ENCODE measurements at places on chromosomes 4 and X. TPM values are rescaled to one million over a fixed set of nuclear protein-coding genes. Genes with fewer than 3 reads are reported as not detected.
A peak's percentile ranks its signal among the peaks of the same experiment; 100 is the strongest.

DIAPH2 gene
- 14.4 TPM for total RNA-seq

GCNA gene
- 4.3 TPM for total RNA-seq

- peak overlapping the region; percentile 71 for H3K27ac ChIP-seq
- peaks cover 48% of the 10 kb centered on the region for H3K27me3 ChIP-seq
- no peak overlapping the region for H3K4me3 ChIP-seq
- H3K4me1 ChIP-seq: peaks cover 8% of the 10 kb centered on the region
Observed at GRCh38 chr4:574346-575161, 1.5 kb downstream of the TMEM271 start.

GRCh38 chrX:44974451-44974850 lies 101.5 kb downstream of the KDM6A start:
- no peak overlapping the region for H3K27ac ChIP-seq
- H3K4me1 ChIP-seq: peaks cover 8% of the 10 kb centered on the region
- no peaks in the 10 kb centered on the region for H3K27me3 ChIP-seq
- peaks cover 52% of the 10 kb centered on the region for H3K36me3 ChIP-seq
- no peak for DNase-seq

GRCh38 chrX:72126048-72126415 lies 5.7 kb downstream of the RTL5 start:
- DNase-seq: no peak
- H3K27me3 ChIP-seq: peaks cover 52% of the 10 kb centered on the region
- no peak overlapping the region for H3K27ac ChIP-seq

DNA sequence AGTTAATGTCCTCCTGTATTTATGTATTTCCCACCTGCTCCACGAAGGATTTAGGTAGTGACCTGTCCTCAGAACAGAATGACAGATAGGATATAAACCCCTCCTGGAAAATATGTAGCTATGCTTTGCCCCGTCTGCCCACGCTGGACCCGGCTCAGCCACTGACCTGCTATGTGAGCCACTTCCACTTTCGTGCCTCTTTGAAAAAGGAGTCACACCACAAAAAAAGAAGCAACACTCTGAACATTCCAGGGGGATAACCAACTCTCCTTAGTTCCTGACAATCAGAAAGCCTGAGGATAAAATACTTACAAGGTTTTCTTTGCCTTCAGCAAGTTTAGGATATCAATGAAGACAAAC lies 11.1 kb downstream of the ACSL1 start:
- H3K4me1 ChIP-seq: peaks cover 24% of the 10 kb centered on the region
- no peak overlapping the region for H3K27ac ChIP-seq
- no peak for DNase-seq
- no peak overlapping the region for H3K4me3 ChIP-seq
- no peaks in the 10 kb centered on the region for H3K36me3 ChIP-seq

HTN1 gene
- not detected for total RNA-seq

LEF1 gene
- total RNA-seq: 30.6 TPM

SHROOM4 gene
- not detected for total RNA-seq

- no peaks in the 10 kb centered on the region for H3K4me1 ChIP-seq
- no peaks in the 10 kb centered on the region for H3K27me3 ChIP-seq
- DNase-seq: no peak
- H3K36me3 ChIP-seq: no peaks in the 10 kb centered on the region
Observed at GRCh38 chrX:109826954-109827708, 94.1 kb upstream of the ACSL4 start.

- no peaks in the 10 kb centered on the region for H3K36me3 ChIP-seq
- H3K4me3 ChIP-seq: no peak overlapping the region
- no peaks in the 10 kb centered on the region for H3K27me3 ChIP-seq
- H3K27ac ChIP-seq: no peak overlapping the region
Observed at GRCh38 chrX:133538148-133538547, 122.9 kb upstream of the GPC4 start.

ADAM29 gene
- total RNA-seq: not detected

DNA sequence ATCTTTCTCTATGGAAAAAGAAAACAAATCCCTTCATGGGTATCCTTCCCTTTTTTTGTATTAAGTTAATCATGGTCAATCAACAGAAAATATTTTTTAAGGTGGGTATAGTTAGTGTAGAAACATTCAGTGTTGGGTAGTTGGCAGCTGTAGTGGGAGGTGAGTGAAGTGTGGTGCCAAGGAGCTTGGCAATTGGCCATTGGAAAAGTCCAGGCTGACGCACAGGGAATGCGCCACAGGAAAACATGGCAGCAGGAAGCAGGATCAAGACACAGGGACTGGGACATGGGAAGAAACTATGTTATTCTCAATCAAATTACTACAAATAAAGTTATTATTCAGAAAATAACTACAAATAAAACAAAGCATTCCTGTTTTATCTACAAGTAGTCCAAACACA lies 20.0 kb downstream of the PALLD start:
- H3K4me3 ChIP-seq: no peak overlapping the region
- H3K36me3 ChIP-seq: no peaks in the 10 kb centered on the region
- peaks cover 12% of the 10 kb centered on the region for H3K27me3 ChIP-seq
- peaks cover 11% of the 10 kb centered on the region for H3K4me1 ChIP-seq
- no peak for DNase-seq

- H3K27ac ChIP-seq: no peak overlapping the region
- no peak overlapping the region for H3K4me3 ChIP-seq
- no peaks in the 10 kb centered on the region for H3K36me3 ChIP-seq
- DNase-seq: no peak
- H3K27me3 ChIP-seq: no peaks in the 10 kb centered on the region
- no peaks in the 10 kb centered on the region for H3K4me1 ChIP-seq
Observed at GRCh38 chrX:52839137-52839536, 28.1 kb downstream of the XAGE5 start.

DNA sequence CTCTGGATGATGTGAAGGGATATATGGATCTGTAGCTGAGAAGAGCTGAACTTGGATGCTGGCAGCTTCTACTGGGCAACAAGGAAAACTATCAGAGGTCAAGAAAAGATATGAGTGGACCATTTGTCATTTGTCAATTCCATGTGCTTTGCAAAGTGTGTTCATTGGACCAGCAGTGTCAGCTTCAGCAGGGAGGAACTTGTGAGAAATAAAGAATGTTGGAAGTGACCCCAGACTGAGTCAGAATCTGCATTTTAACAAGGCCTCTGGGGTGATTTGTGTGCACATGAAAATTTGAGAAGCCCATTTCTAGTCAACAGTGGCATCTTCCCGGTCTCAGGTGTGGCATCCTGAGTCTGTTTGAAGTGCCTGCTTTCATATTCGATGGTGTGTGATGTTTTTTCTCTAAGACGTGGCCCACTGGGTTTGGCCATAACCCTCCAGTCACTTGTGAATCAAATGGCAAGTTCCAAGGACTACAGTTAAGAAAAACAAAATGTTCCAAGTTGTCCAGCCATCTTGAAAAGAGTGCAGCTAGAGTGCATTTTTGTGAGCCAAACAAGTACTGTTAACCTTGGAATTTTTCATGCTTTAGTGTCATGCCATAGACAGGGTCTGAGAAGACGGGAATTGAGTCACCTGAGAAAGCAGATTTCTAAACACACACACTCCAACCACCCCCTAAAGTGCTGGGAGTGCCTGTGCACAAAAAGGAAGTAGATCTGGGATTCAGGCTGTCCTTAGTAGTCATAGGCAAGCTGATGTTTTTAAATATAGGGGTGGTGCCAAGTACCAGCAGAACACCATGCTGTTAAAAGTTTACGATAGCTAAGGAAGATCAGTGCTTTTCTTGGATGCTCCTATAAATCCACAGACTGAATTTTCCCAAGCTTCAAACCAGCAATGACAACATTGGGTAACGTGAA lies 26.4 kb downstream of the GPM6B start:
- no peaks in the 10 kb centered on the region for H3K4me1 ChIP-seq
- no peak overlapping the region for H3K4me3 ChIP-seq
- peaks cover 3% of the 10 kb centered on the region for H3K27me3 ChIP-seq
- no peaks in the 10 kb centered on the region for H3K36me3 ChIP-seq
- no peak overlapping the region for H3K27ac ChIP-seq

GRCh38 chrX:51759055-51759839 lies 16.0 kb downstream of the GSPT2 start:
- no peaks in the 10 kb centered on the region for H3K4me1 ChIP-seq
- no peaks in the 10 kb centered on the region for H3K36me3 ChIP-seq
- H3K27me3 ChIP-seq: peaks cover 5% of the 10 kb centered on the region
- H3K4me3 ChIP-seq: no peak overlapping the region

DNA sequence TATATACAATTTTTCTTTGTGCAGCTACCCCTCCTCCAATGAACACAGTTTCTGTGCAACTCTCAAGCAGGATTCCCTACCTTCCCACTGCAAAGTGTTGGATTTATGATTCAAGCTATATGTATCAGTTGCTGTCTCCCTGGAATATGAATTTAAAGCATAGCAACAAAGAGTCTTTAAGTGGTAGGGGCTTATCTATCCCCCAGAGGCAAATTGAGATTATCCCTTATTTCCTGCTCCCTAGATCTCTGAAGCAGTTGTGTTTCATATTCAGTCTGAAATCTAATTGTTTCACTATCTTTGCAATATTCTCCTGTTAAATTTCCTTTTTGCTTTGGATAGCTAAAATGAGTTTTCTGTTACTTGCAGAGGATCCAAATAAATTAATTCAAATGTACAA lies 263.0 kb downstream of the IQCM start:
- DNase-seq: no peak
- no peaks in the 10 kb centered on the region for H3K4me1 ChIP-seq
- H3K36me3 ChIP-seq: no peaks in the 10 kb centered on the region
- H3K4me3 ChIP-seq: no peak overlapping the region
- H3K27ac ChIP-seq: no peak overlapping the region

- no peak overlapping the region for H3K27ac ChIP-seq
- DNase-seq: no peak
- no peak overlapping the region for H3K4me3 ChIP-seq
- H3K4me1 ChIP-seq: peaks cover 5% of the 10 kb centered on the region
- H3K36me3 ChIP-seq: peaks cover 2% of the 10 kb centered on the region
Observed at GRCh38 chr4:87035881-87036509, 101.2 kb downstream of the AFF1 start.

- no peaks in the 10 kb centered on the region for H3K4me1 ChIP-seq
- no peaks in the 10 kb centered on the region for H3K27me3 ChIP-seq
- no peak for DNase-seq
Observed at GRCh38 chr4:24000470-24000831, 110.6 kb upstream of the PPARGC1A start.

- H3K27me3 ChIP-seq: no peaks in the 10 kb centered on the region
- H3K4me1 ChIP-seq: no peaks in the 10 kb centered on the region
- no peak overlapping the region for H3K27ac ChIP-seq
- no peak overlapping the region for H3K4me3 ChIP-seq
Observed at GRCh38 chr4:124536946-124537345, 175.6 kb downstream of the ANKRD50 start.

MAGEB1 gene
- total RNA-seq: not detected

DNA sequence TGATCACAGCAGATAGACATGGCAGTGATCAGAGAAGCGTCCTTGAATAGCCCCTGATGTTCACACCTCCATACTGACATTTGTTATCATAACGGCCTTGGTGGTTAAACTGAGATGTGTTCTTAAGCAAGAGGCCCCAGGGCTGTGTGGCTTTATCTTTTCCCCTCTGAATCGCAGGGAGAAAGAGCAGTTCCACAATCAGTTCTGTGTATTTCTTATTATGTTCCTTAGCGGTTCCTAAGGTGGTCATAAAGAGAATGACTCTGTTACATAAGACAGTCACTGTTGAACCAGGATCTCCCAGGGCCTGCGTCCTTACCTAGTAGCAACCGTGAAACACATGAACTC lies 52.8 kb upstream of the CBR4 start:
- DNase-seq: no peak
- no peak overlapping the region for H3K27ac ChIP-seq
- H3K4me1 ChIP-seq: no peaks in the 10 kb centered on the region
- H3K27me3 ChIP-seq: no peaks in the 10 kb centered on the region
- no peaks in the 10 kb centered on the region for H3K36me3 ChIP-seq
- H3K4me3 ChIP-seq: no peak overlapping the region

DNA sequence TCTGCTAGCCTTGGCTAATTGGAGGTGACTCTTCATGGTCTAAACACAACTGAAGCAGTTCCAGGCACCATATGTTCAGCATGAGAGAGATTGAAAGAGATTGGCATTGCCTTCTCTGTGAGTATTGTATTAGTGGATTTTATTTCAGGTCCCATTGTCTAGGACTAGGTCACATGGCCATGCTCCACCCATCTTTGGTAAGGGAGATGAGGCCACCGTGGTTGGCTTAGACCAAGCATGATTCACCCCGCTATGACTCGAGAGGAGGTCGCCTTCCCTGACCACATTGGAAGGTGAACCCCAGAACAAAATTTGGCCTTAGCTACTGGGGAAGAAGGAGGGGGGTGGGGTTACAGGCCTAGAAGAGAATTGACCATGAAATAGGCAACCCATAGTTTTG lies 109.9 kb upstream of the BCOR start:
- H3K36me3 ChIP-seq: no peaks in the 10 kb centered on the region
- peak overlapping the region; percentile 64 for H3K27ac ChIP-seq
- H3K4me3 ChIP-seq: no peak overlapping the region
- no peaks in the 10 kb centered on the region for H3K27me3 ChIP-seq

NUDT11 gene
- 1.5 TPM for total RNA-seq

GRCh38 chr4:76545226-76545884 lies 110.3 kb downstream of the SHROOM3 start:
- peaks cover 15% of the 10 kb centered on the region for H3K27me3 ChIP-seq
- no peak overlapping the region for H3K4me3 ChIP-seq
- DNase-seq: no peak
- H3K4me1 ChIP-seq: peaks cover 12% of the 10 kb centered on the region

- H3K27me3 ChIP-seq: no peaks in the 10 kb centered on the region
- H3K4me1 ChIP-seq: peaks cover 5% of the 10 kb centered on the region
- DNase-seq: peak; percentile 41
- H3K27ac ChIP-seq: peak overlapping the region; percentile 40
- H3K4me3 ChIP-seq: peak overlapping the region; percentile 26
Observed at GRCh38 chrX:23699636-23700194, 32.4 kb downstream of the PRDX4 start.

- H3K36me3 ChIP-seq: no peaks in the 10 kb centered on the region
- DNase-seq: no peak
- H3K4me1 ChIP-seq: no peaks in the 10 kb centered on the region
- H3K4me3 ChIP-seq: no peak overlapping the region
Observed at GRCh38 chrX:50769389-50770063, 44.5 kb downstream of the SHROOM4 start.

GRCh38 chr4:105543346-105543745 lies 9.1 kb upstream of the ARHGEF38 start:
- peaks cover 32% of the 10 kb centered on the region for H3K27me3 ChIP-seq
- no peak overlapping the region for H3K27ac ChIP-seq
- no peak overlapping the region for H3K4me3 ChIP-seq
- DNase-seq: no peak
- H3K36me3 ChIP-seq: no peaks in the 10 kb centered on the region

- no peak overlapping the region for H3K4me3 ChIP-seq
- H3K27me3 ChIP-seq: no peaks in the 10 kb centered on the region
- no peaks in the 10 kb centered on the region for H3K36me3 ChIP-seq
- no peak for DNase-seq
- H3K27ac ChIP-seq: no peak overlapping the region
Observed at GRCh38 chrX:95860127-95860526, 824.5 kb upstream of the DIAPH2 start.
